Activated CD4-positive, alpha-beta T cell treated with anti-CD3 and anti-CD28 coated beads for 36 hours (primary cell): ENCODE measurements at places on chromosomes 3 and 15.

GRCh38 chr3:32848215-32848614, 30.4 kb downstream of the TRIM71 start:
- no peak for DNase-seq
- H3K4me1 ChIP-seq: no peaks in the 10 kb centered on the region
- H3K4me3 ChIP-seq: no peak overlapping the region
- no peaks in the 10 kb centered on the region for H3K27me3 ChIP-seq

DNA sequence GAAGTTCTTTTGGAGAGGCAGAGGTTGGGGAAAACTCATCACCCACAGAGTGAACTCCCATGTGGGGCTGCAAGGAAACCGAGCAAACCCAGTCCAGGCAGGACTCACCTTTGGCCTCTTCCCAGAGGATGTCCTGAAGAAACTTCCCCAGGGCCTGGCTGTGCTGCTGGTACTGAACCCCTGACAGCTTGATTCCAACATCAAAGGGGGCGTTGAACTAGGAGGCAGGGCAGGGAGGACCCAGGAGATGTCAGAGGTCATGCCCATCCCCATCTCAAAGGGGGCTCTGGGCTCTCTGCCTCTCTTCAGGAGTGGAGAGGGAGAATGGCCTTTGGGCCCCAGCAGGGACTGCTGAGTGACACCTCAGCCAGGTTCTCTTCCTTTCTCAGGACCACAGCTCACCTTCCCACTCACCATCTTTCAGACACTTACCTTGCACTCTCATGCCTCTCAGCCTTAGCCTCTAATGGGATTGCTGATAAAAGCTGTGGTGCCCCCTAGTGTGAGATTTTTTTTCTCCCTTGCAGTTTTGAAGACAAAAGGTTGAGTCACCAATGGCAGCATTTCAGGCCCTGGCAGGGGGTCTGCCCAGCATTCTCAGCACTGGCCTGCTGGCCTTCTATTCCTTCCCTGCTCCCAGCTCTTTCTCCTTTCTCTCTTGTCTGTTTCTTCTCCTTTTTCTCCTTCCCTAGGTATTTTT, 6.0 kb downstream of the GHRL start:
- peak; percentile 53 for DNase-seq
- H3K4me1 ChIP-seq: peaks cover 48% of the 10 kb centered on the region
- H3K36me3 ChIP-seq: peaks cover 40% of the 10 kb centered on the region
- H3K27me3 ChIP-seq: no peaks in the 10 kb centered on the region
- H3K4me3 ChIP-seq: no peak overlapping the region
- H3K27ac ChIP-seq: peak overlapping the region; percentile 58

DNA sequence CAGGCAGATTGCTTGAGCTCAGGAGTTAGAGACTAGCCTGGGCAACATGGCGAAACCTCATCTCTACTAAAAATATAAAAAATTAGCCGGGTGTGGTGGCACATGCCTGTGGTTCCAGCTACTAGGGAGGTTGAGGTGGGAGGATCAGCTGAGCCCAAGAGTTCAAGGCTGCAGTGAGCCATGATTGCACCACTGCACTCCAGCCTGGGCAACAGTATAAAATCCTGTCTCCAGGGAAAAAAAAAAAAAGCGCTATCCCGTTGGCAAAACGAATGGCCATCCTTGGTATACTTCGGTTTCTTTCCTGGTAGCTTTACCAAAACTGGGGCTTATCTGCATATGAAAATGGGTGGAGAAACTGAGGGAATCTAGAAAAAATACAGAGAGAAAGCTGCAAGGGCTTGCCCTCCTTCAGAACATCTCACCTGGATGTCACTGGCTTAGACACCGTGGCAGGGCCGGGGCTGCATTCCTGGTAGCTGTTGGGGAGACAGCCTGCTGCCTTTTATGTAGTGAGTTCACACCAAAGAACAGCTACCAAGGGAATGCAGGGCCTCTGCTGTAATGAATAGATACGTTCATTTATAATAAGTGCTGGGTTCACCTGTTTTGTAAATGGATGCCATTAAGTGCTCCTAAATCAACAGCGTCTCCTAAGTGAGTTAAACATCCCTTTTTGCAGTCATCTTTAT, 96.0 kb downstream of the IQSEC1 start:
- no peak overlapping the region for H3K4me3 ChIP-seq
- H3K36me3 ChIP-seq: peaks cover 5% of the 10 kb centered on the region
- no peak overlapping the region for H3K27ac ChIP-seq
- no peak for DNase-seq
- no peaks in the 10 kb centered on the region for H3K27me3 ChIP-seq

DNA sequence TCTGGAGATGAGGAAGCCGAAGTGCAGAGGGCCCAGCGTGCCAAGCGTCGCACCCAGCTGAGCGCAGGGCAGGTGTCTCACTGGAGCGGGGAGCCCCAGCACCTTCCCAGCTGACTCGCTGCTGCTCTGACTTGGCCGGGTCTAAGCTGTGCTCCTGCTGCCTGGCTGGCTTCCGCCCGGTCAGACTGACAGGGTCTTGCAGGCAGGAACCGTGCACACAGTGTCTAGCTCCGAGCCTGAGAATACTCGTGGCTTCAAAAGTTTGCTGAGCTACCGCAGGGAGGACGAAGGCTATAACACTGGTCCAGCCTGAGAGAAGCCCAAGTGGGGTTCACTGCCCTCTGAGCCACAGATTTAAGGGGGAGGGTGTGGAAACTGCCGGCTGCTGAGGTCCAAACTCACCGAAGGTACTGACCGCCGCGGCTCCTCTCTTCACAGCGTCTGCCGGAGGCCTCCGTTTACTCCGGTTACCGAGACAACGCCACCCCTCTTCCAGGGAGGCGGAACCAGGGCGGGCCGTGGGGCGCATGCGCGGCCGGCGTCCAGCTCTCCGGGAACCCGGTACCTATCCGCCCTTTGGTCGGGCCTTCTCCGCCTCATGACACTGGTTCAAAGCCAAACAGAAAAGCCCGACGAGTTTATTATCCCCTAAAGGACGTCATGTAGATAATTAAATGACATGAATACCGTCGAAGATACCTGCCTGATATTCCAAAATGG, at the start of gene CFAP44:
TSS of gene CFAP44 (minus strand) at position 443 of the 720 bp plus-strand sequence. CDS start 7,829 bp downstream, outside the sequence.
- peaks cover 4% of the 10 kb centered on the region for H3K4me1 ChIP-seq
- H3K4me3 ChIP-seq: no peak within 1 kb of the TSS
- H3K27me3 ChIP-seq: no peaks in the 10 kb centered on the region
- H3K36me3 ChIP-seq: peaks cover 23% of the 10 kb centered on the region
- no peak within 1 kb of the TSS for H3K27ac ChIP-seq

DNA sequence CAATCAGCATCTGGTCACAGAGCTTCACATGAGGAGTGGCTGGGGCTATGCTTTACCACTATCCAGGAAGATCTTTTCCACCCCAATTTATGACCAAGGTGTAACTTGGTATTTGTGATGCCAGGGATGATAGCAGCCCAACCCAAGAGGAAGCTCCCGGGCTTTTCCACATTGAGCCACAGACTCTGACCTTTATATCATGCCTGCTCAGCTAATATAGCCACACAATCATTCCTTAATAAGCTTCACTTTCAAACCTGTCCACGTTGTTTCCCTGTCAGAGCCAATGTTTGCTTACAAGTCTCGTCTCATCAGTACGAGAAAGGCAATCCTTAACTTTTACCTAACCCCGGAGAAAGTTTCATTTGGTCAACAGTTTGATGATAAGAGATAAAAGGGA, 330.9 kb downstream of the SHQ1 start:
- H3K4me3 ChIP-seq: no peak overlapping the region
- no peaks in the 10 kb centered on the region for H3K27me3 ChIP-seq
- H3K36me3 ChIP-seq: no peaks in the 10 kb centered on the region

- H3K4me1 ChIP-seq: peaks cover 24% of the 10 kb centered on the region
- no peak overlapping the region for H3K4me3 ChIP-seq
- DNase-seq: no peak
- H3K36me3 ChIP-seq: peaks cover 68% of the 10 kb centered on the region
These were observed 6.0 kb downstream of the NCBP2 start for GRCh38 chr3:196936288-196936687.

DNA sequence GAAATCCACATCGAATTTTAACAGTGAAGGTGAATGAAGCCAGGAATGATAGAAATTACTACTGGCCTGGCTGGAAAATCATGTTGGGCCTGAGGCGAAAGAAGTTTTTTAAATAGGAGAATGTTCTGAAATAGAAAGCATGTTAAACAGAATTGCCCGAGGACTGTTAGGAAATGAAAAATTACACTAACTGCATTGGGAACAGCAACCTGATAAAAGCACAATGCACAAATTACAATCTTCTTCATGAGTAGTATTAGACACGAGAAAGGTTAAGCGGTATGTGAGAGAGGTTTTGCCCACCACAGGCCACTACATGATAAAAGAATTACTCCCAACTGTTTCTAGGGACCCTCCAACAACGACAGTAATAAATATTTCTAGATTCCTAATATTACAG, 18.9 kb downstream of the GBE1 start:
- no peak overlapping the region for H3K27ac ChIP-seq
- H3K4me1 ChIP-seq: peaks cover 7% of the 10 kb centered on the region
- DNase-seq: no peak
- peaks cover 11% of the 10 kb centered on the region for H3K36me3 ChIP-seq
- no peak overlapping the region for H3K4me3 ChIP-seq

DNA sequence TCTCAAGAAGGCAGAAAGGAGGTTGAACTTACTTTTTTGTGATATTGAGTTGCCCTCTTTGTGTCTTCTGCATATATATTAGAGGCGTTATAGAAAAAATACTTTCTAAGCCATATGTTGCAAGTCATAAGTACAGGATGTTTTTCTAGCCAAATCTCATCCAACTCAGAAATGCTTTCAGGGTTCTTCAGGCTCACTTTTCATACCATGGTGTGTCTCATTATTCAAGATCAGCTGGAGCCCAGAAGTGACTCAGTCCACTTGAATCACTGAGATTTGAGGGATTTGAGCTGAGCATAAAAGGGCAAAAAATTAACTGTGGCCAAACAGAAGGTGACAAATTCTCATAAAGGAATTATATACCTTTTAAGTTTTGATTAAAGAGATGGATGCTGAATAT, 157.3 kb downstream of the WNT5A start:
- no peak for DNase-seq
- H3K4me1 ChIP-seq: no peaks in the 10 kb centered on the region
- peaks cover 2% of the 10 kb centered on the region for H3K27me3 ChIP-seq
- H3K4me3 ChIP-seq: no peak overlapping the region
- no peak overlapping the region for H3K27ac ChIP-seq

DNA sequence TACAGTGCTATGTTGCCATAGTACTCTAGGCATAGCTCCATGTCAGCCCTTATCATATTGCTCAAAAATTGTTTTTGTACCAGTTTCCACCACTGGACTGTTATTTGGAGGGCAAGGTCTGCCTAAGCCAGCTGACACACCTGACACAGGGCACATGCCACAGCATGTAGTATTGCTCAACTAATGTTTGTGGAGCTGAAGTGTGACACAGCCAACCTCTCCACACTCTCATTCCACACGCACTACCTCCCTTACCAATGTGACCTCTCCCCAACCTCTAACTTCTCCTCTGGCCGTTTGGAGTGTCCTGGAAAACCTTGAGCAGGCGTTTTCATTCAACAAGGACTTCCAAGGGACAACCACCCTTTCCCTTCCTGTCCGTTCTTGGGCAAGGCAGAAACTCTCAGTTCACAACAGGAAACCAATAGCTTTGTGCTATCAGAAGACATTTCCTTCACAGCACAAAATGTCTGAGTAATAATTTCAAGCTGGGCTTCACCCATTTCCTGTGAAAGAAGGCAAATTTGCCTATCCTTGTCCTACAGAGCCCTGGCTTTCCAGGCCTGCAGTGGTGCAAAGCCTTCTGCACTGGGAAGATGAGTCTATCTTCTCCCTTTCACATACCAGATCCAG, 38.4 kb downstream of the TLNRD1 start:
- H3K27ac ChIP-seq: no peak overlapping the region
- DNase-seq: no peak

DNA sequence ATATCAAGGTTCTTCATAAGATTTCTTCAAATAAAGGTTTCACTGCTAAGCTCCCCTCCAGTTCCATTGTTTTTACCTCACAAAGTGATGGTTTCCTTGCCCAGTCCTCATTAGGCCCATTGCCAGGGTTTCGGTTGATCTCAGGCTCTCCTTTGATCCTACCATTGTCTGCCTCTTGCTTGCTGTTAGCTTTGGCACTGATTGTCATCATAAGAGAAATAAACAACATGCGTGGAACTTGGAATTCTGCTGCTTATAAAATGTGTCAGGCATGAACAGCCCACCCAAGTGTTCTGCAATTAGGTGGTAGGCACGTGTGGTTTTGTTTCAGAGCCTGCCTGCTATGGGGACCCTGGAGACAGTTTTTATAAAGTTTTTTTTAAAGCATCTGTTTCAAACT, 107.6 kb upstream of the BFSP2 start:
- peaks cover 5% of the 10 kb centered on the region for H3K4me1 ChIP-seq
- DNase-seq: no peak
- H3K36me3 ChIP-seq: no peaks in the 10 kb centered on the region
- H3K27me3 ChIP-seq: peaks cover 9% of the 10 kb centered on the region
- H3K4me3 ChIP-seq: no peak overlapping the region

GRCh38 chr3:198018416-198018815, 58.4 kb downstream of the LMLN start:
- no peak overlapping the region for H3K4me3 ChIP-seq
- H3K27ac ChIP-seq: no peak overlapping the region
- no peak for DNase-seq
- H3K27me3 ChIP-seq: no peaks in the 10 kb centered on the region
- H3K36me3 ChIP-seq: peaks cover 5% of the 10 kb centered on the region

DNA sequence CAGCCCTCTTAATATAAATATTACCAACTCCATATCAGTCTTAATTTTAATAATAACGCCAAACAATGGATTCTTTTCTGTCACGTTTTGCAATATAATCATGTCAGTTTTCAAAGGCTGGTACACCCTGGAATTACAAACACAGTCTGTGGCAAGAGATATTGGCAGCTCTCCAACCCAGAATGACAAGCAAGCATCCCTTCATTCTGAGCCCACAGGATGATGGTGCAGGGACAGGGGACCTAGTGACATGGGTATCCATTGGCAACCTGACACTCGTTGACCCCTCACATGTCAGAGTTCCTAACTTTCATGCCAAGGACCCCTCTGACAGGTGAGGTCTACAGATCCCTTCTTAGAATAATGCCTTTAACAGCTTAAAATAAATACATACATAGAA, 154.5 kb upstream of the TSC22D2 start:
- H3K4me1 ChIP-seq: no peaks in the 10 kb centered on the region
- H3K36me3 ChIP-seq: no peaks in the 10 kb centered on the region
- DNase-seq: no peak
- no peak overlapping the region for H3K4me3 ChIP-seq
- H3K27ac ChIP-seq: no peak overlapping the region

DNA sequence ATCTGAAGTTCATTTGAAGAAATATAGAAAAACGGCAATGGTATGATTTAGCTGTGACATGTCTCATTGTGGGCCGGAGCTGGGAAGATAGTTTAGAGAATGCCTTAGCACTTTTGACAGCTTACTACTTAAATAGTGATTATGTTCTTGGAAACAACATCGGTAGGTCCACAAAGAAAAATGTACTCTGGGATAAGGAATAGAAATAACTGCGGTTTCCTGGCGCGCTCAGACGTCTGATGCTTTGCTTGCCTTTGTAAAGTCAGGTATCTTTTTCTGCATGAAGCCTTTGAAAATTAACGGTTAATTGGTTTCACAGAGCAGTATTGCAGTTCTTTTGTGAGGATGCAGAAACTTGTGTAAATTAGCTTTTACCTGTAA, 1.4 kb downstream of the USP3 start:
- H3K36me3 ChIP-seq: peaks cover 4% of the 10 kb centered on the region
- no peak for DNase-seq
- H3K27ac ChIP-seq: peak overlapping the region; percentile 97
- H3K27me3 ChIP-seq: no peaks in the 10 kb centered on the region
- H3K4me1 ChIP-seq: peaks cover 74% of the 10 kb centered on the region

GRCh38 chr15:40600956-40601355, 6.9 kb downstream of the KNL1 start:
- DNase-seq: no peak
- H3K4me1 ChIP-seq: no peaks in the 10 kb centered on the region
- no peak overlapping the region for H3K27ac ChIP-seq
- H3K36me3 ChIP-seq: peaks cover 3% of the 10 kb centered on the region

- DNase-seq: no peak
- no peak overlapping the region for H3K27ac ChIP-seq
- no peaks in the 10 kb centered on the region for H3K36me3 ChIP-seq
- H3K4me3 ChIP-seq: no peak overlapping the region
These were observed 32.2 kb upstream of the SEC13 start for GRCh38 chr3:10353160-10353559.
